ENCODE measurements at places on chromosomes 16 and 17.

DNA sequence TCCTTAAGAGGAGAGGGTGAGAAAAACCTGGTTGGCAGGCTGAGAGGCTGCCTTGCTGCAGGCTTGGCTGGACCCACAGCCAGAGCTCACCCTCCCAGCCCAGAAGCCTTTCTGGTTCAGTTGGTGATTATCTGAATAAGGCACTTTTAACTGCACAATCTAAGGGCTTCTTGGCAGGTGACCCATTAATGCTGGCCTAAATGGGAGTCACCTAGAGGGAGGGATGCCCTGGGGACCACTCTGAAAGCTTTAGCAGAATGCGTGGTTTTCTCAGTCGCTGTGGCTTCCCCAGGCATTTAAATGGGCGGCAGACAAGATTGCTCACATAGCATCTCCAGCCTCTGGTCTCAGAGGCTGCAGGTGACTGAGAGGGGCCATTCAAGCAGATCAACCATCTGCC lies 33.2 kb upstream of the SHISA9 start:
- no peak for DNase-seq

DNA sequence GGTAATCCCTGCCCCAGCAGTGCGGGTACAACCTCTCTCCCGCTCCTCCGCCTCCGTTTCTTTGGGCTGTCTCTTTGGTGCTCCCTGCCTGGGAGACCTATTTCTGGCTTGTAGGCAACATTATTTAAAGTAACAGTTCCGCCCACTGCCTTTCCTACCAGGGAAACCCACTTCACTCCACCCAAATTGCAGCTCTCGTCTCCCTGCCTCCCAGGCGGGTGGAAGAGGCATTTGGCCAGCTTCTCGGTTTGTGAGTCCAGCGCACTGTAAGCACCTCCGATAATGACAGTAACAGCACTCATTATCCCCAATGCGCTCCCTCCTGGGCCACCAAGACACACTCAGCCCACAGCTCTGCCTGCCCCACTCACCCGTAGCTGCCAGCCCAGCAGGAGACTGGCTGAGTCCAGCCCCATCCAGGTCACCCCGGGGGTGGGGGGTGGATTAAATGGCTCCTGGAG lies 165.1 kb upstream of the CDC42EP4 start:
- DNase-seq, result no peak

GRCh38 chr17:6098050-6098822 lies 28.1 kb downstream of the WSCD1 start:
- no peak for DNase-seq

- peak; percentile 90 for DNase-seq
Observed at GRCh38 chr16:3158510-3159314, 23.9 kb downstream of the ZNF213 start.

- DNase-seq, result no peak
Observed at GRCh38 chr17:76027159-76027839, at the start of gene EVPL. TSS of gene EVPL (minus strand) at chr17:76027306. CDS start at chr17:76027198, 108 bp downstream.

DNA sequence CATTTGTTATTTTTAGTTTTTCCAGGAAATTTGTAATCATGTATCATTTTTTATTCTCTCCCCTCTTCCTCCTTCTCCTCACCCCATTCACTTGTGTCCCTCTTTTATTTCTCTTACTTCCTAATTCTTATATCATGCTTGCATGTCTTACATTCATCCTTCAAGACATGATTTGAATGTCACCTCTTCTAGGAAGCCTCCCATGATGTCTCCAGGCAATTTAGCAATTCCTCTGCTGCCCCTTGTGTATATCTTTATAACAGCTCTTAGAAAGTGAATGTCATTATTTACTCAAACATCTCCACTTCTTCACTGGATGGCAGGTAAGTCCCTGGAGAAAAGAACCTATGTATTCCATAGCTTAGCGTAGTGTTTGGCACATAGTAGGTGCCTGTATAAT lies 7.8 kb downstream of the HNF1B start:
- DNase-seq, result no peak

DNA sequence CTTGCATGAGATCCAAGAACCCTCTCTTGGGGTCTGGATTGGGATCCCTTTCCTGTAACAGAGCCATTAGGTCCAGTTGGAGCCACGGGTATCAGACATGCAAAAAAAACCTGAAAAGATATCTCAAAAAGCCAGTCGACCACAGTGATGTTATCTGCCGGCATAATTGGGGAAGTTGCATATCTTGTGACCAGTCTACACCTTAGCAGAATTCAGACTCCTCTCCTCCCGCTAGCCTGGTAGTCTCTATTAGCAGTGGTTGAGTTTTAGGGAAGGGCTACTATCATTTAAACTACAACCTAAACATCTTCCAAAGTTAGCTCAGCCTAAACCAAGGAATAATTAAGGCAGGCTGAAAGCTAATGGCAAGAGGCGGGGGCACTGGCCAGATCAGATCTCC lies 16.2 kb upstream of the PSMD7 start:
- DNase-seq, result no peak

- DNase-seq, result no peak
Observed at GRCh38 chr17:73628642-73629552, 15.3 kb downstream of the SDK2 start.

DNA sequence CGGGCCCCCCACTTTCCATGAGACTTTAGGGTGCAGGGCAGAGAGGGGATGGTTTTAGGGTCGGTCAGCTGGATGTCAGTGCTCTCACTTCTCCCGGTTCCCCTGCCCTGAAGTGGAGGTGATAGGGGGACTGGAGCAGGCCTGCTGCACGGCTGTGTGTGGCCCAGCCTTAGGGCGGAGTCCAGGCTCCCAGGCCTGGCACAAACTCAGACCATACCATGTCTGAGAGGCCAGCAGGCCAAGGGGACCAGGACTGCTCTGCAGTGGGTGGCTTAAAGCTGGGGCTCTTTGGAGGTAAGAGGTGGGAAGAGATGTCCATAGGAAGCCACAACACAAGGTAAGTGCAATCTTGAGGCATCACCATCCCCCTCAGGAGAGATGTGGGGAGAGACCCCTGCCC lies 8.3 kb downstream of the TFAP4 start:
- DNase-seq, result no peak

DNA sequence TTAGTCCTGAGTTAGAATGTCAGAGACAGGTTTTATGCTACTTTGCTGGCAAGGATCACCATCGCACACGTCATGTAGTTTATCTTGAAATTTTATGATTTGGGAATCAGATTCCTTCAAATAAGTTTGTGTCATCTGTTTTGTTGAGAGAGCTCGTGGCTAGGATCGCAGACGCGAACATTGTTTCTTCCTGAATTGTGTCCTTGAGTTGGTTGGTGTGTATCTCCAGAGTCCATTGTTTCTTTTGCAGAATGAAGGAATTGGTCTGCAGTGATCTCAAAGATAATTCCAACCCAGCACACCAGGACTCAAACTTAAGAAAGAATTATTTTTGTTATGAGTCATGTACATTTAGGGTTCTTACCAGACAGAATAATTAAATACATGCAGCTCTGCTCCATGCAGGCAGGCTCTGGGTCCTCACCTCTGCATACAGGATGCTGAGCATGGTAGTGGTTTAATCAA lies 51.6 kb downstream of the PRKCA start:
- DNase-seq, result no peak

GRCh38 chr17:3940965-3941698 lies 23.1 kb downstream of the ATP2A3 start:
- DNase-seq, result no peak

DNA sequence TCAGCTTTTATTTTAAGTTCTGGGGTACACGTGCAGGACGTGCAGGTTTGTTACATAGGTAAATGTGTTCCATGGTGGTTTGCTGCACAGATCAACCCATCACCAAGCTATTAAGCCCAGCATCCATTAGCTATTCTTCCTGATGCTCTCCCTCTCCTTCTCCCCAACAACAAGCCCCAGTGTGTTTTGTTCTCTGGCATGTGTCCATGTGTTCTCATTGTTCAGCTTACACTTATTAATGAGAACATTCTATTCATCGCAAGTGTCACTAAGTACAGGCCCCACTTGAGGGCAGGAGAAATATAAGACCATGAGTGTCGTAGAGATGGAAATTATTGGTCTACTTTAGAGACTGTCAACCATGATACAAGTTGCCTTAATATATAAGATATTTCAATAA lies 615.1 kb downstream of the CDH8 start:
- no peak for DNase-seq

- no peak for DNase-seq
Observed at GRCh38 chr17:28240688-28241340, 78.2 kb upstream of the TMEM97 start.

DNA sequence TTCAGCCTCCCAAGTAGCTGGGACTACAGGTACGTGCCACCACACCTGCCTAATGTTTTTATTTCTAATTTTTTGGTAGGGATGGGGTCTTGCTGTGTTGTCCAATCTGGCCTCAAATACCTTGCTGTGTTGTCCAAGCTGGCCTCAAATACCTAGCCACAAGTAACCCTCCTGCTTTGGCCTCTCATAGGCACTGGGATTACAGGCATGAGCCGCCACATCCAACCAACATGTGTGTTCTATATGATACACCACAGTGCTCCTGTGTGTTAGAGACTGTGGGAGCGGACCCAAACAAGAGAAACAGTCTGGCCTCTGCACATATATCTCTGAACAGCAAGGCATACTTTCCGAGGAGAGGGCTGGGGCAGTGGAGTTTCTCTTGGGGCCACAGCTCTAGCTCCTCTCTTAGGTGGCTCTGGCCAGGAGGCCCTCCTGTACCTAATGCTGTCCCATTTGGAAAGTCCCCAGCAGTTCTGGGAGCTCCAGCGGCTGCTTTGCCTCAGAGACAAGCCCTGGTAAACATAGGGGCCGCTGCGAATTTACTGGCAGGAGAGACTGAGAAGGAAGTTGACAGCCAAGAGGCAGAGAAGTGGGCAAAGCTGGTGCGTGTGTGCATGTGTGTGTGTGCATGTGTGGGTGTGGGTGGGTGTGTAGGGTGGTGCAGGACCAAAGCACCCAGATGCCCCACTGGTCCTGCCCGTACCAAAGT lies 95.0 kb downstream of the RAB11FIP4 start:
- DNase-seq, result no peak

- no peak for DNase-seq
Observed at GRCh38 chr17:75980188-75981018, 1.4 kb downstream of the TEN1 start.

DNA sequence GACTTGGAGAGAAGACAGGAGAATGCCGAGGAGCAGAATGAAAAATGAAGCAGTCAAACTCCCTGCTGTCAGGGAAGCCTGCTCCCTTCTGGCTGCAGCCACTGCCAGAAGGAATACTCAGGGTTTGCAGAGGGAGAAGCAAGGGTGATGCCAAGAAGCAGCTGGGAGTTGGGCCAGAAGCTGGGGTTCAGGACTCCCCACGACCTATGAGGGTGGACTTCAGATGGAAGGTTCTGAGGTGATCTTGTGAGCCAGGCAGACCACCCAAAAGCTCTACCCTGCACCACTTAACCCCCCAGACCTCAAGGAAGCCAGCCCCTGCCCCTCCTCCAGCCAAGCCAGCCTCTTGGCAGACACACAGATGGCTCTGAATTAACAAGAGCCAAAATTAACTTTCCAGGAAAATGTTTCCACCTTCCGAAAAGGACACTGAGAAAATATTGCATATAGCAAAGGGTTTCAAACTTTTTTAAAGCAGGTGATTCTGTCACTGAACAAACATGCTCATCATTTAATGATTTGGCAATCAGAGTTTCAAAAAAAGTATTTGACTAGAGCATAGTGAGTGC lies 126.0 kb upstream of the ERCC4 start:
- DNase-seq, result no peak

DNA sequence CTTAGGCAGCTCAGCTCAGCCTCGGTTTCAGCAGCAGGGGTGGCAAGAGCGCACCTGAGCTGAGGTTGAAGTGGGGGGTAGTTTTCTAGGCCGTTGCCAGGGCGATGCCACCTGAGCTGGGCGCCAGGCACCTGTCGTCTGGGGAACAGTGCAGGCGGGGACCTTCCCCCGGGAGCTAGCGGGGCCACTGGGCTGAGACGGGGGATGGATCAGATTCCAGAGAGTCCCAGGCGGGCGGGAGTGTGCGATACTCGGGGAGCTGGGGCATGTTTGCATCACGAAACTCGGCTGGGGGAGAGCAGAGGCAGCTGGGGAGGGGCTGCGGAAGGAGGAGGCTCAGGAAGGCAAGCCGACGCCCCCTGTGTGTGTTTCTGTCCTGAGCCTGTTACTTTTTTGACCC lies 477 bp upstream of the CLDN9 start:
- no peak for DNase-seq

DNA sequence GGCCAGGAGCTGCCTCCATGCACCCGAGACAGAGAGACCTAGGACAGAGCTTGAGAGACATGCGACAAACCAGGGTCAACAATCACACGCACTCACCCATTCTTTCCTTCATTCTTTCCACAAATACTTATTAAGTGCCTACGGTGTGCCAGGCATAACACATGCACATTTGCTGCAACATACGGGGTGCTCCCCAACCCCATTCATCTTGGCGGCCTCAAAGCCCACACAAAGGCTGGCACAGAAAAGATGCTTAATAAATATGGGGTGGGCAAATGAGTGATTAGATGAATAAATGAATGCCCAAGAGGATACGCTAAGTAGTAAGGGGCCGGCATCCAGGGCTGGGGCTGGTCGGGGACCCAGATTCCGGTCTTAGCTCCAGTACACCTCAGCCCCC lies 117.9 kb downstream of the ZNF423 start:
- no peak for DNase-seq

DNA sequence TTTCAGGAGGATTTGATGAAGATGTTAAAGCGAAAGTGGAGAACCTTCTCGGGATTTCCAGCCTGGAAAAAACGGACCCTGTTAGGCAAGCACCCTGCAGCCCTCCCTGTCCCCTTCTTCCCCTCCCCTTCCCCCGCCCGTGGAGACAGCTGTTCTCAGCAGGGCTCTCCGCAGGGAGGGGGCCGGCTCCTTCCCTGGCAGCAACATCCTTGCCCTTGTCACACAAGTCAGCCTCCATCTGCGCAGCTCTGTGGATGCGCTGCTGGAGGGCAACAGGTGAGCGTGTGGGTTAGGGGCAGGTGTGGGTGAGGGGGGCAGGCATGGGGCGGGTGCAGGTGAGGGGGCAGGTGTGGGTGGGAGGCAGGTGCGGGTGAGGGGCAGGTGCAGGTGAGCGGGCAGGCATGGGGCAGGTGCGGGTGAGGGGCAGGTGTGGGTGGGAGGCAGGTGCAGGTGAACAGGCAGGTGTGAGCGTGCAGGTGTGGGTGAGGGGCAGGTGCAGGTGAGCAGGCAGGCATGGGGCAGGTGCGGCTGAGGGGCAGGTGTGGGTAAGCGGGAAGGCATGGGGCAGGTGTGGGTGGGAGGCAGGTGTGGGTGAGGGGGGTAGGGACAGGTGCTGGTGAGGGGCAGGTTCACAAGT lies 9.4 kb downstream of the CYBC1 start:
- DNase-seq, result no peak

DNA sequence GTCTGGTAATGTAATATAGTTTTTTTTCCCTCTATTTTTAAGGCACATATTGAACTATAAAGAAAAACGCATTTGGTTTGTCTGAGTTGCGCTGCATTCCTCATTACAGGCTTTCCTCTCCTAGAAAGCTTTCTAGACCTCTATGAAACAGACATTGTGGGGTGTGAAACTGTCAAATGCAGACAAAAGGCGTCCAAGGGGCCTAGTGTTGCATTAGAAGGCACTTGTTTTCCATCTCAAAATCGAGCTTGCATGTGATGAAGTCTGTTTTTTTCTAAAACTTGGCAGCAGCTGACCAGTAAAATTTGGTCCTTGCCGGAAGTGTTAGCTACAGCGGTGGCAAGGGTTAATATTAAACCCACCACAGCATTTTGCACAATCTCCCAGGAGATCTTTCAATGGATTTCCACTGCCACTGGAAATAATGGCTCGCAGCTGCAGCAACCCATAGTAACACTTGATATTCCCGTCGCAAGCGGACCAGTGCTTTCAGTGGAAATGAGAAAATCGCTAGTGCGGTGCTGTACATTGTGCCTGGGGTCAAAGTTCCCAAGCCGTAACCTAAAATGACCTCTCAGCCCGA lies 602.6 kb downstream of the KCNJ2 start:
- no peak for DNase-seq
